CD4-positive, alpha-beta T cell (primary cell): ENCODE measurements at places on chromosomes 6 and 20.

GRCh38 chr20:34979366-34980153 is 23.9 kb downstream of the MYH7B start:
- DNase-seq: no peak

GRCh38 chr6:148518511-148519156 is 176.0 kb downstream of the SASH1 start:
- DNase-seq: no peak

DNA sequence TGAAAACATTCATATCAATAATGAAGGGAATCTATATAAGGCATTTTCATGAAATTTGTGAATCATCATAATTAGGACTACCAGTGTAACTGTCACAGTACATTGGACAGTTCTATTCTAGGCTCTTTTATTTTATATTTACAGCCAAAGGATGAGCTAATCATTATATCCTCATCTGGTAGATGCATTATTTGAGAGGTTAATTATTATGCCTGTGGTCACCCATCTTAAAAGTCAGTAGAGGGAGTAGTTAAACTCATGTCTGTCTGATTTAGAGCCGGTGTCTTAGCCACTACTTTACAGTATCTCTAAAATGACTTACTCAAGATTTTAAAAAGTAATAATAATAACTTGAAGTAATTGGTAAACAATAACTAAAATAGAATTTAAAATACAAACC is 899.3 kb upstream of the MAP3K7 start:
- DNase-seq: no peak

- no peak for DNase-seq
Observed at GRCh38 chr20:51360451-51361201, 181.9 kb downstream of the NFATC2 start.

DNA sequence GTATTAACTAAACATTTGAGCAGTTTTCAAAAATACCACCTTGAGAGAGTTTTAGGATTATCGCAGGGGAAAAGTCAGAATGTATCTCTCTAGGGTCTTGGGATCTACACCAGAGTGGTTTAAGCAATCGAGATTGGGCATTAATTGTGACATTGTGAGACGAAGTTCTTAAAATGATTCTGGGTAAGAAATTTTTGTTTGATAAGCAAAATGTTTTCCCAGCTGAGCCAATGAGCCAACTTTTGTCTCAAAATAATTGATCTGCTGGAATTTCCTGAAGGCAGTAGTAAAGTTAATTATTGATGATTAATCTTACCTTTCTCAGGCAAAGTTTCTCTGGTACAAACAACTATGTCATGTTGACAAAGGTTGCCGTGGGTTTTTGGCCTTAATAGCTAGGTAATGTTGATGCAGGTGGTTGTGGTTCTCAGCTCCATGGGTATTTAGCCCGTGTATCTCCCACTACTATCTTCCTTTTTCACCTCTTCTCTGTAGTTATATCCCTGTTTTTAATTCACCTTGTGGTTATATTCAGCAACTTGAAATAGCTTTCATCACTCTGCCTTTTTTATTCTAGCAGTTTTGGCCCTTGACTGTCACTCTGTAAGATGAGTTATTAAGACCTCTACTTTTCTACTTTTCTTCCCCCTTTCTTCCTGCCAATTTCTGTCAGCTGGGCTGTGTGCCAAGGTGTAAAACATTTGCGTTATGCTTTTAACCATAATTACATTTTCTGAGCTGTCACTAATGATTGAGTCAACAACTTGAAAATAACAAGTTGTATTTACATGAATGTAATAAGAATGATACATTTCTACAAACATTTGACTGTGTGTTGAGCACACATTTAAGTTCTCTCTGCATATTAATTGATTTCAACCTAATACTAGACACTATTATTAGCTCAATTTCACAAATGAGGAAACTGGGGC is 368.3 kb upstream of the BTBD3 start:
- no peak for DNase-seq

DNA sequence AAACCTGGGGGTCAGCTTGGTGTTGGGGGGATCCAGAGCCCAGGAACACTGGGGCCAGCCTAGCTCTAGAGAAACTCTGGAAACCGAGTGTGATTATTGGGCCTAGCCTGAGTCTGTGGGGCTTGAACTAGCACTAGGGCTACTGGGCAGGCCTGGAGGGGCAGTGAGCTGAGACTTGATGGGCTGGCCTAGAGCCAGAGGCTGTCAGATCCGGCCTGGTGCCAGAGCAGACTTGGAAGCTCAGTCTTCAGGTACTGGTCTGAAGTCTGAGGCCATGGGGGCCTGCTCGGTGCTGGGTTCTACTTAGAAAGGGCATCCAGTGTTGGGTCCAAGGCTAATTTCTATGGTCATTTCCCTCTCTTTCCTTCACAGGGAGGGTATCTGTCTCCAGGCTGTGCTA is 2.7 kb downstream of the DEFB112 start:
- DNase-seq: no peak

DNA sequence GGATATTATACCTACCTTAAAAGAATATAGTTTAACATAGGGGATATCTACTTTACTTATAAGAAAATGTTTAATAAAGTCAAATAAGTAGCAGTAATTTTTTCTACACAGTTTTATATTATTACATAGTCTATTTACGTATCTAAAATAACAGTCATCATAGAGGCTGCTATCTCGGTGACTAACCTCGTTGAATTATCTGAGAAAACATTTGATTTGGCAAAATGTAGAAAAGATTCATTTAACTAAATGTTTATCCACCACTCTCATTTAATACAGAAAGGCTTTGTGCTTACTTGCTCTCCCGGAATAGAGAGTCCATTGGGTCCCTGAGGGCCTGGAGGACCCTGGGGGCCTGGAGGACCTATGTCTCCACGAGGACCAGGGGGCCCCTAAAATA is 103.6 kb downstream of the COL12A1 start:
- no peak for DNase-seq

- DNase-seq: peak; percentile 66
Observed at GRCh38 chr6:146770965-146771735, 172.4 kb downstream of the ADGB start.

GRCh38 chr6:110140650-110141049 is 38.8 kb downstream of the WASF1 start:
- DNase-seq: no peak

DNA sequence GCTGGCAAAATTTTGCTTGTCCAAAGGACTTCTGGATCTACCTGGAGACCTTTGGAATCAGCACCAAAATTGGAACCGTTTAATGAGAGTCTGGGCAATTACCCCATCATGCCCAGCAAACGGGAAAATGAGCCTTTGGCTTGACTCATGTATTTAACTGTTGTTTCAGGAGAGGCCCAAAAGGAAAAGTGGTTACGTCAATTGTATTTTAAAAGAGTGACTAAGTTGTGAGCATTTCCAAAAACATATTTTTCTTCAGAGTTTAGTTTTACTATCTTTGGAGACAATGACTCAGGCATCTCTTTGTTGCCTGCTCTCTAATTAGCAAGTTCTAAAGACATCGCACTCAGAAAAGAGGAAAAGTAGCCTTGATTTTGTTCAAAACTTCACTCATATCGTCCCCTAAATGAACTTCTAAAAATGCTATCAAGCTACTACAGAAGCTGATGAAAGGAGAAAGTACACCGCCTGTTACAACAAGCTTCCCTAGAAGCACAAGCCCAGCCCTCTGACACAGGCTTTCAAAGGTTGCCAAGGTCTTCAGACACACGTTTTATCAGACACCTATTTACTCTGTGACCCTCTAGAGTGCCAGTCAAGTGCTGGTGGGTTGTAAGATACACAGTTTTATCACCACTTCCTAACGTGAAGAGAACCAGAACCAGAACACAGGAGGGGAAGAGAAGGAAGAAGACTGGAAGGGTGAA is 146.2 kb downstream of the TBX18 start:
- no peak for DNase-seq

- no peak for DNase-seq
Observed at GRCh38 chr6:6366803-6367202, 46.3 kb upstream of the F13A1 start.

DNA sequence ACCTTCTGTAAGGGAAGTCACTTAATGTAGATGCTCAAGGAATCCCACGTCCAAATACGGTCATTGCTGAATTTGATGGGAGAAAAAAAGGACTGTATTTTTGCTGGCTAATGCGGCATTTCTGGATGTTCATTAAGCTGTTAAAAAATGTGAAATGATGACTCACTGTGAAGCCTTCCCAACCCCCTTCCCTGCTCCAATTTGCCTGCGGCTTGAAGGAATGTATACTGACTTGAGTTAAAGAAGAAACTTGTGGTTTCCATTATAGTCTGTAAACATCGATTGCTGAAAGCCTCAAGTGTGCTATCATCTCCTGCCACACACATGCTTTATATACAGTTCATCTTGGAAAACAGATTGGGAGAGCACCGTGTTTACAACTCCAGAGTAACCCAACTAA is 249.1 kb upstream of the JAG1 start:
- DNase-seq: no peak

GRCh38 chr6:14401246-14401645 is 283.7 kb downstream of the CD83 start:
- no peak for DNase-seq

DNA sequence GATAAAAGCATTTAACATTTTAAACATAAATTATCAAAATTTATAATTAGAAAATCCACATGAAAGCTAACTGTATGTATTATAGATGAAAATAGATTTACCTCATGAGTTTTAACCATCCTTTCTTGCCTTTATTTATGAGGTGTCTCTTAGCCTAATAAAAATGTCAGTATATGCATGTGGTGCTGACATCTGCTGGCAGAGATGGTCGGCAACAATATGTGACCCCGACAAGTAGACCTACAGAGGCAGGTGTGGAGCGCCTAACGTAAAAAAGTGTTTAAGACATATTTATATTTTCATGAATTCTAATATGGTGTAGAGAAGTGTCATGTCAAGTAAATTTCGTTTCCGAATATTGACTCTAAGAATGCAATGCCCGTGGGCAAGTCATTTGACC is 149.0 kb upstream of the FUT9 start:
- DNase-seq: no peak

GRCh38 chr6:10528158-10528981 is 7.2 kb downstream of the GCNT2 start:
- DNase-seq: peak; percentile 39

- DNase-seq: no peak
Observed at GRCh38 chr6:158293122-158293521, 19.1 kb upstream of the TULP4 start.

GRCh38 chr6:158496700-158497099 is 63.2 kb upstream of the TMEM181 start:
- DNase-seq: no peak
